ENCODE measurements at places on chromosomes 3 and 15.

DNA sequence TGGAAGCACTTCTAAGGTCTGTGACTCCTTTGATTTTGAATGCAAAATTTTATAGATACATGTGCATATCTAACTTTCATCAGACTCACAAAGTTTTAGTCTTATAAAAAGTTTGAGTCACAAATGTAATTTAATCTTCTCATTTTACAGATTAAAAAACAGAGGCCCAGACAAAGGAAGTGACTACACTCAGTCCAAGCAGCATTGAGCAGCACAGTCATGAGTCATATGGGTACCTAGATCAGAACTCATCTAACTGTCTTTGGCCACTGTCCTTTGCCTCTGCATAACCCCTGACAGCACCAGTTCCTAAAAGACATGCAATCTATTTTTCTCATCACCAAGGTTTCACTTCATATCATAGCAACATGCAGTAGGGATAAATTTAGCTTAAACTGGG lies 210.7 kb upstream of the KCNH8 start:
- DNase-seq, result no peak

- no peak for DNase-seq
Observed at GRCh38 chr15:59051873-59052861, 52.8 kb upstream of the CCNB2 start.

DNA sequence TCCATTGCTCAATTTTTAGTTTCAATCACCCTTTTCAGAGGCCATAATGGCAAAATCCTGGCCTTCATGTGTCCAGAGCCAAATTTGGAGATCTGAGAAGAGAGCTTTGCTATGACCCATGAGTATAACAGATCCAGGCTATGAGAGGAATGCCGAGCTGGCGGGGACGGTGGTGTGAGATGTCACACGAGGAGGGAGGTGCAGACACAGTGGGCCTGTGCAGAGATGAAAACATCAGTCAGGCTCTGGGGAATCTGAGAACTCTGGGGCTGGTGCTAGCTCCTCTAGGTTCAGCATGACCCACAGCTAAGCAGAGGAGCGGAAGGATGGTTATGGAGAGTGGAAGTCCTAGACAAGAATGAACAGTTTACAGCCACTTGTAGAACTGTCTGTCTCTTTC lies 398.3 kb upstream of the ATP10A start:
- no peak for DNase-seq

GRCh38 chr3:66406163-66406562 lies 94.7 kb downstream of the LRIG1 start:
- peak; percentile 35 for DNase-seq

DNA sequence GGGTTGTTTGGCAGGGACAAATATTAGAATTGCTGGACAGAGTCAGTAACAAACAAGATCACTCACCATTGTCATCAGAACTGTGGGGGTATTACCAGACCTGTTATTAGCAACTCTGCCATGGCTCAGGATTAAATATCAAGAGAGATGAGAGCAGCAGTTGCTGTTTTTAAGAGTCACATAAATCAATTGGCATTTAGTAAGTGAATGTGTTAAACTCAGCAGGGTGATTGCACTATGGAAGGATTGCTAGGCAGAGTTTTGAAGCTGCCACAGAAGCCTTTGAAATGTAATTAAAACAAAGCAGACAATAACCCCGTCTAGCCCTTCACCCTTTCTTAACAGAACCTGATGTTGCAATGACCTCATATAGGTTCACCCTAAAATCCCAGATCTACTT lies 238.8 kb downstream of the GAP43 start:
- DNase-seq, result no peak

DNA sequence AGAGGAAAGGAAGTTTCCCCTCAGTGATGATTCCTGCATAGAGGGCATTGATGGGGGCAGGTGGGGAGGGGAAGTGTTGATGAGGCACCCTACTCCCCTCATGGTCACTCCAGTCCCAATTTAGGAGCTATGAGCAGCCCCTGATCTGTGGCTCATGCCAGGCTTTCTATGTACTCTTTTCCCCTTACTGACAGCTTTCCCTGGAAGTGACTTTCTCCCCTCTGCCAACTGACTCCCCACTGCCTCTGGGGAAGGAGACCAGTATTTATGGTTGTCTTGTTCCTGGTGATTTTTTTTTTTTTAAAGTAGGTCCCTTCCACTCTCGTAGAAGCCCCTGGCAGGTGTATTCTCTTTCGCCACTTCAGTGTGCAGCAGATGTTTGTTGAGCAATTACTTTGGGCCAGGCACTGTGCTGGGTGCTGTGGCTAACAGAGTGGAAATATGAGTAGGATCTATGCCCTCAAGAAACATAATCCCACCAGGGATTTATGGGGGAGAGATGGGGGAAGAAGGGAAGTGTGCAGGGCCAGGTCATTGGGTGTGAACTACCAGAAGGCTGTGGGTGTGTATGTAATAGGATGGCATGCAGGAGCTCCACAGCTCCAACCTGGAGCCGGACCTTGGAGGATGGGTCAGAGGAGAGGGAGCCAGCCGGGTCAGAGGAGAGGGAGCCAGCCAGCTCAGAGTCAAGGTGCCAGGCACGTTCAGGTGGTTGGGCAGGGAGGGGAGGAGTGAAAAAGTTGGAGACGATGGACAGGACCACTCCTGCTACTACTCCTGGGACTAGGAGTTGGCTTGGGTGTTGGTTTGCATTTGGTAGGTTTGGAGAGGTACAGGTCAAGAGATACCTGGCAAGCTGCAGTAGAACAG lies 3.5 kb downstream of the SMAD6 start:
- no peak for DNase-seq

DNA sequence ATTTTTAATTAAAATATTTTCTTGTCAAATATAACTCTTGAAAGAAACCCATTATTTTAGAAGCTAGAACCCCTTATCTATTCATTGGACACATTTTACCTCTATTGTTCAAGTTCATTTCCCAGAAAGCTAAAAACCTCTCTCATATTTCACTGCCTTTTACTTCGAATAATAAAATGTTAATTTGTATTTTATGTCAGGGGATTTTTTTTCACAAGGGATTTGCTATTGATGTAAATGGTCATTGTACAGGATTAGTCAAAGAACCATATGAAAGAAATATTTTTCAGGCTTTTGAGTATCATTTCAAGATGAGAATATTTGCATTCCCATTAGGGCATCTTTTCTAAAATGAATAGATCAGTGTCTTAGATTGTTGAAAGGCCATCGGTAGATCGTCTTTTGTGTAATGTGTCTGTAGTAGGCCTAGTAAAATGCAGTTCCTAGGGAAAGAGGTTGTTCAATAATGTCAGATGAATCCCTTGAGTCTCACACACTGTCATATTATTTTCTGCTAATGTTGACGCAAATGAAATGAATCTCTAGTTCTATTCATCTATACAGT lies 114.5 kb downstream of the ROBO1 start:
- DNase-seq, result no peak

DNA sequence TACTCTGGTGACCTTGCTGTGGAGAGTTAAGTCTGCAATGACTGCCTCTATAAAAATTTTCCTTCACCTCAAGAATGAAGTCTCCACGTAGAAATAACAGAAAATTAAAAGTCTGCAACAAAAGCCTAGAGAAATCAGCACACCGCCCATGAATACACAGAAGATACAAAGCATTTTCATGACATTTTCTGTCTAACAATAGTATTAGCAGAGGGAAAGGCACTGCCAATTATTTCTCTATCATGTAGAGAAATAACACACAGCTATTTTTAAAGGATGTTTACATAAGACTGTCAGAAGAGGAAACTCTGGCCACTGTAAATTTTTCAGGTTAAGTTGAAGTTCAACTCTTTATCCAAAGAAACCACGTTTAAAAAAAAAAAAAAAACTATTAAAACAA lies 80.8 kb downstream of the GSK3B start:
- no peak for DNase-seq

DNA sequence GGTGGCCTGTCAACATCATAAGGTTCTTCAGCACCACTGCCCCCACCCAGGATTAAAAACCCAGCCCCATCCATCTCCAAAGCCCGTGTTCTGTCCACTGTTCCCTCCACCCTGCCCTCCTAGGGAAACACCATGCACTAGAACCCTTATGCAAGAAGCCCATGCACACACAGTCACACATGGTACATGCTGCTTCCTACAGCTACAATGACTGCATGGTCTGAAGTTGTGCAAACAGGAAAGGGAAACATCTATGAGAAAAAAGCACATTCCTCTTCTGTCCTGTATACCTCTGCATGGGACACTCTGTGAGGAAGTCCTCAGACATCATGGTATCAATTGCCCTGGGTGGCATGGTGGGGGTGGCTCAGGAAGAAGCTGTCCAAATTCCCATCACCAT lies 108.6 kb upstream of the MRPS22 start:
- DNase-seq, result no peak

DNA sequence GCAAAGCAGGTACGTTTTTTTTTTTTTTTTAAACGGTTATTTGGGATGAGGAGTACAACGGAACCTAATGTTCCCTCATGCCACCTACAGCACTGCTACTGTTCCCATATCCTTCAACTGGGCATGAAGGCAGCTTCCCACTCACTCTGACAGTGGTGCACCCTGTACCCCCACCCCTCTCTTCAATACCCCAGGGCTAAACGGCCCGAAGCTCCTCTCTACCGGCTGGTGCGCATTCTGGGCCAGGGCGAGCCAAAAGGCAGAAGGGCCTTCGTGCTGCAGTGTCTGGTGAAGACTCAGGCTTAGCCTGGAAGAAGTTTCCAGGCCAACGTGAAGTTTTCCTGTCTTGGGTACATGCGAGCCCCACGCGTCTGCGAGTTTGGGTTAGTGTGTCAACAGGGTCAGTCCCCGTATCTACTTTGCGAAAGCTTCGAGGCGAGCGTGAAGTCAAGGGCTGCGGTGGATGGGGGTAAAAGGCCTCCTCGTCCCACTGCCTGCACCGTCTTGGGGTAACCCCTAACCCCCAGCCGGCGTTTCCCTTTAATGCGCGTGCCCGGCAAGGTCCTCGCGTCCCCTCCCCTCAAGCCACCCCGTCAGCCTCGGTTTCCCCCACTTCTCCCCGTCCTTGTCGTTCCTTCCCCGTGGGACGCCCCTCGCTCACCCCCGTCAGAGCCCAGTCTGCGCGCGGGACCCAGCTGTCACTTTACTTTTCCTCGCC lies 765 bp upstream of the UBE2E2 start:
- DNase-seq, result peak; percentile 79

GRCh38 chr3:171163101-171164066 lies 136.9 kb upstream of the SLC2A2 start:
- no peak for DNase-seq

DNA sequence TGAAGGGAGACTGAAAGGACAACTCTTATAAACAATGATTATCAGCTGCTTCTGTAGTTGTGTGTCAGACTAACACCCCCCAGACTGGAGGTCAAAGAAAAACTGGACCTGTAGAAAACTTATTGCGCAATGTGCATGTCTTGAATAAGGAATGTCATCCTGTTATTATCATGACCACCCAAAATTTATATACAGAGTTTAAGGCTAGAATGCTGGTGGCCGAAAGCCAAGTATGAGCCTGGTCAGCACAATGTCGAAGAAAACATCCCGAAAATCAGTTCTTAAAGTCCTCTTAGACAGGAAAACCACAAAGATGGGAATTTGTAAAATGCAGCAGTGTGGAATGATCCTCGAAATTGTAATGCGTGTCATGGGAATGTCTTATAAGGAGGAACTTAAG lies 29.3 kb downstream of the RFTN1 start:
- DNase-seq, result no peak

- DNase-seq, result no peak
Observed at GRCh38 chr15:65924004-65924403, 54.7 kb downstream of the RAB11A start.

DNA sequence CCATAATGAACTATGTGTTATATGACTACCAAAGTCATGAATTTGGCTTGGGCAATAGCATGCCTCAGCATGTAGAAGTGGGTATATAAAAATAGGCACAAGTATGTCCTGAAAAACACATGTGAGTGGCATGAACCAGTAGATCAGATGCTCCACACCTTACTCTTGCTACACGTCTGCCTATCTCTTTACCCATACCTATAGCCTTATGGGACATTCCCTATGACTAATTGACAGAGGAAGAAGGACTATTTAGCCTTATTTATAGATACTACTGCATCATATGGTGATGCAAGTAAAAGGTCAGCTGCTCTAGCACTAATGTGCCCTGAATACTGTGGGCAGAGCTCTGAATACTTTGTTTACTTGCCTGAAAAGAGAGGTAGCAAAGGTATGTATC lies 81.0 kb upstream of the ZPLD1 start:
- DNase-seq, result no peak

GRCh38 chr3:60501314-60501713 lies 749.9 kb downstream of the FHIT start:
- DNase-seq, result no peak

GRCh38 chr3:95338446-95338845 lies 1275.6 kb downstream of the NSUN3 start:
- no peak for DNase-seq

DNA sequence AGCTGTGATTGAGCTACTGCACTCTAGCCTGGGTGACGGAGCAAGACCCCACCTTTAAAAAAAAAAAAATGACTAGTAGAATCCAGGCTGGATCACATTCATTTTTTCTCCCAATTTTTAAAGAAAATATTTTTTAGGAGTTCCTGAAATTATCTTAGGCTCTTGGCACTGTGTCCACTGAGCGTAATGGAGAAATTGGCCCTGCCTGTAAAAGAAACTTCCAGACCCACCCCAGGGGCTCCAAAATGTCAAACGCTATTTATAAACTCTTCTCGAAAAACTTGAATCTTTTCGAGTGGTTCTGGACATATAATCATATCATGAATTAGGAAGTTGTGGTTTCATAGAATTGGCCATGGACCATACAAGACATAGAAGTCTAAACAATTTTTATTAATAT lies 300.2 kb upstream of the RGMA start:
- DNase-seq, result no peak

DNA sequence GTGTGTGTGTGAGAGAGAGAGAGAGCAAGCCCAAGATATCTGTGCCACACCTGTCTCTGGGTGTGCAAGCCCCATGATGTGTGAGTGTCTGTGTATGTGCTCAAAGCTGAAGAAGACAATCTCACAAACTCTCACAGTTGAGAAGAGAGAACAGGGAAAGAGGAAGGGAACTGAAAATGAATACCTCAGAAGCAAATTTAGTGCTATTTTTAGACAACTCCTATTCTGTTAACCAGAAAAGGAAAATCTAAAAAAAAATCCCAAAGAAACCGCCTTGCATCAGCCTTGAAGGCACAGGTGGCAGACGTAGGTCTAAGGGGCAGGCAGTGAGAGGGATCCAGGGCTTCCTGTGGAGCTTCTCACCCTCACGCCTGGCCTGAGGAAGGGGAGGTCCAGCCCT lies 47.8 kb downstream of the ATP2B2 start:
- no peak for DNase-seq

GRCh38 chr3:37546876-37547275 lies 314.8 kb upstream of the CTDSPL start:
- DNase-seq, result no peak

Measured in caudate nucleus (tissue), 63 donors.